ENCODE measurements at places on chromosomes 5 and 9.

DNA sequence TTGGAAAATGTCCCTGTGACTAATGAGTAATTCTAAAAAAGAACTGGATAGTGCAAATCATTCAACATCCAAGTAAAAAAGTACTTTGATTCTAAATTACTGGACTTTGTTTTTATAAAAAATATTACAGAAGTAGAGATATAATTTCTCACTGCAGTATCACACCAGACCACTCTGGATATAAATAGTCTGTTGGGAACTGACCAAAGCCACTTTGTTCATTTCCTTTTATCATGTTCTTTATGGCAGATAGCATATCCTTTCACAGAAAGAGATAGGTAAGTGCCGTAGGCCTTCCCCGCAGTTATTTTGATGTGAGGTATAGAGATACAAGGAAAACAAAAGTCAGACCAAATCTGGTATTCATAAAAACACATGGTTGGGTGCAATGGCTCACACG is 827.4 kb upstream of the GRAMD2B start:
- no peak for DNase-seq

- no peak for DNase-seq
Observed at GRCh38 chr5:107058235-107058634, 612.5 kb downstream of the EFNA5 start.

GRCh38 chr5:140073296-140073695 is 30.2 kb upstream of the NRG2 start:
- no peak for DNase-seq

DNA sequence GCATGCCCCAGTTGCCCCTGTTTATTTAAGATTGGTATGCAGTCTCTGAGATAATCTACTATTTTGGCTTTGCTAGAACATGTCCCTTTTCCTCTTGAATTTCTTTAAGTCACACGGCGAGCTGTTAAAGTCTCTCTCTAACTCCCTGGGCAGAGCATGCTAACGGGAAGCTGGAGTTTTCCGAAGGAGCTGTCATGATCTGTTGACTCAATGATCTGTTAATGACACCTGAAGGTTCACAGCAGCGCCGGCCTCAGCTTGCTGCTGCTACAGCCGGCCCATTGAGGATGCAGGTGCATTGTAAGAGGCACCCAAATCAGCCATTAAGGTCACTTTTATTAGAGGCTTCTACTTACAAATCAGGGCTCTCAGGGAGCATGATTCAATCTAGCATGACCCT is 1203.4 kb downstream of the MAT2B start:
- DNase-seq = no peak

DNA sequence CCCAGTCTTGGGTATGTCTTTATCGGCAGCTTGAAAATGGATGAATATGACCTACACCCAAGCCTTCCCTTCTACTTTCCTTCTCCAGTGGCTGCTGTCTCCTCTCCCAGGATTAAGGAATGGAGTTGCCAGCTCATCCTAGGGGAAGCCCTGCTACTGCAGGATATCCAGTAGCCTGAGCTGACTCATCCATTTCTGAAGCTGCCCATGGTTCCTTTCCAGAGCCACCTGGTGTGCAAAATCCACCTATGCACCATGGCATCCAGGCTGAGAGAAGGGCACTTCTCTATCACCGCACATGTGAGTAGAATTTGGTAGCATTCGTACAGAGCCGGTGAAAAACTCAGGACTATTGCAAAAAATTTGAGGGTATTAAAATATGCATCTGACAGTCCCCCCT is 290.8 kb downstream of the YTHDC2 start:
- DNase-seq = no peak

DNA sequence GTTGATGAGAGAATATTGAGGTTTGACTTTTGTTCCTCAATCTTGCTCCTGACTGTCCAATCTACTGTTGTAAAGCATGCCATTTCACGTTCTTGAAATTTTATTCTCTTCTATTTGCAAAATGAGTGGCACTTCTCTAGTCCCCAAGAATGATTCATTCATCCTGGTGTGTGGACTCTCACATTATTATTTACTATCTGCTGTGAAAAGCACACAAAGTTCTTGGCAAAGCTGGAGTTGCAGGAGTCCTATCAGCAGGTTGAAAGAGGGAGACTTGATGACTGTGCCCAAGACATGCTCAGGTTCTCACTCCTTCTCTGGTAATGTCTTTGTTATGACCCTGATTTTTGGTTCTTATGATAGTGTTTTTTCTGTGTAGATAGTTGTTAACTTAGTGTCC is 382.6 kb downstream of the DMRTA1 start:
- no peak for DNase-seq

DNA sequence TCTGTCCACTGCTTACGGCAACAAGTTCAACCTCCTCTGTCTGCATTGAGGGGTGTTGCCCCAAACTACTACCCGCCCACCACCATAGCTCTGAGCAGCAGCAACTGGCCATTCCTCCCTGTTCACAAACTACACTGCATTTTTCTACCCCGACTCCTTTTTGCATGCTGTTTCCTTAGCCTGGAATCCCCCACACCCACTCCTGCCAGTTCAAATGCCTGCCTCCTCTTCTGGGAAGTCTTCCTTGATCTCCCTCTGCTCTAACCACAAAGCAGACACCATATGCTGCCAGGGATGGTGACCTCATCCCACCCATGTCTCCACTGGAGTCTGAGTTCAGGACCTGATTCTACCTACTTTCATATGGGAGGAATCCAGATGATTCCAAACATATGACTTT is 13.3 kb downstream of the ALDH1B1 start:
- DNase-seq = no peak

DNA sequence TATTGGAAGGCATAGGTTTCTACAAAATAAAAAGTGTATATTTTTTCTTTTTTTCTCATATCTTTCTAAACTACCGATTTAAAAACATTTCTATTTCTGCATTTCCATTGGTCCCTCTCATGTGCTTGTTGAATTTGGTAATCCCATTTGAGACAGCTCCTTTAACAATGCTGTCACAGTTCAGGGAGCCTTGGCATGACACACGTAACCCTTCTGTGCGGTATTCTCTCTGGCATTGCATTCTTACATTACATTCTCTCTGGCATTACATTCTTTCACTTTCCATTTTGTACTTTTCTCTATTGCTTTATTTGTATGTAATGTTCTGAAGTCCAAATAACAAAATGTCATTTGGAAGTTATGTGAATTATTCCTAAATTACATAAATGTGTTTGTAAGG is 150.7 kb upstream of the RASGRF2 start:
- DNase-seq = no peak

- no peak for DNase-seq
Observed at GRCh38 chr9:98099898-98100297, 19.1 kb downstream of the TRIM14 start.

DNA sequence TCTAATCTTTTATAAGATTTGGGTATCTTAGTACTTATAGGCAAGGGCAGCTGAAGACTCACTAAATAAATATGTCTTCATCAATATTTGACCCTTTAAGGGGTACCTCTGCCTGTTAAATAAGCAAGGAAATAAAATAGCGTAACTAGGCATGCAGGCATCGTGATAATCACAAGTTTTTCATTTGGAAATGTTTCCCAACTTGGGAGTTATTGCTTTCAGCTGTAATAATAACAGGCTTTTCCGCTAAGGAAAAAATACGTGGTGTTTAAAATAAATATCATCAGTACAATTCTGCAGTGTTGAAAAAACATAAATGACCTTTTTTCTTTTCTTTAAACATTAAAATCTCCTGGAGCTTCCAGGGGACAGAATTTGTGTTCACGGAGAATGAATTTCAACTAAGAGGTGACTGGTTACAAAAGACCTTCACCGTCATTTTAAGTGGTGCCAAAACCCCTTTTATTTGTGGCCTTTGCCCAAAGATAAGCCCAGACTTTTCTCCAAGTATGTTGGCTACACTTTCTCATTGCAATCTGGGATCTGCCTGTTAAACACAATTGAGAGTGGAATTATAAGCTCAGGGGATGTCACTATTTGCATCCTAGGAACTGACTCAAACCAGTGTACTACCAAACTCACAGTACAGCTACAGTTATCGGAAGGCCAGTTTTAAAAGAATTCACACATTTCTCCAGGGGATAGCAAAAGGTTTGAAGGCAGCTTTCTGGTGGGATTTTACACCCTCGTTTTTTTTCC is 218.6 kb downstream of the FBXL7 start:
- no peak for DNase-seq
